H7 (cell line): ENCODE measurements at places on chromosomes 1 and 21. TPM values are rescaled to one million over a fixed set of nuclear protein-coding genes. Genes with fewer than 3 reads are reported as not detected.

DNA sequence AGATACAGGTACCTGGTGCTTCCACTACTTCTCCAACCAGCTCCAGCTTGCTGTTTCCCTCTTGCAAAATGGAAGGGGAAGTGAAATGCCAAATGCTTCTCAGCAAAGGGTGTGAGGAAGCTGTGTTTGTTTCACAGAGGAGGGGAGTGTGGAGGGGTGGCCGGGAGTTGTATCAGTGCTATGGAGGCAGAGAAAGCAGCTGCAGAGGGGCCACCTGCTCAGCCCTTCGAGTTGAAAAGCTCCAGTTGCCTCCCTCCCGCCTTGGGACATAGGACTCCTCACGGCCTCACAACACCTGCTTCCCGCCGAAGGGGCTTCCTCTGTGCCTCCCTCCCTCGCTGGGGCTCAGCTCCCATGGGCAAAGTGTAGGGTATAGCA is 12.1 kb upstream of the LINGO4 start:
- no peak for DNase-seq

DNA sequence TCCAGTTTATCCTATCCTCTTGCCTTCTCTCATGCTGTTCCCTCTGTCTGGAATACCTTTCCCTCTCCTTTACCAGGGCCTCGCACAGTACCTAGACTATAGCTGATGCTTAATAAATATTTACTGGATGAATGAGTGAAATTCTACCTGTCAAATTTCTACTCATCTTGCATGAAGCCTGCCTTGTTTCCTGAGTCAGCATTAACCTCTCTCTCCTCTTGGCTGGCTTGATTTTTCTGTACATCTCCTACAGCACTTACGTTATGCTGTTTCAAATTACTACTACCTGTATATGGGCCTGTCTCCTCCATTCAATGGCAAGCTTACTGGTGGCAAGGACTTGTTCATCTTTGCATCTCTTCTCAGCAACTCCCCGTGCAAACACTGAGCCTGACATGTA is 130.8 kb downstream of the CAPN8 start:
- no peak for DNase-seq

Gene RNU1-3
- under 0.01 TPM in 2 replicates for total RNA-seq

Gene EDN2
- 0.55 and 0.81 TPM in 2 replicates for total RNA-seq

DNA sequence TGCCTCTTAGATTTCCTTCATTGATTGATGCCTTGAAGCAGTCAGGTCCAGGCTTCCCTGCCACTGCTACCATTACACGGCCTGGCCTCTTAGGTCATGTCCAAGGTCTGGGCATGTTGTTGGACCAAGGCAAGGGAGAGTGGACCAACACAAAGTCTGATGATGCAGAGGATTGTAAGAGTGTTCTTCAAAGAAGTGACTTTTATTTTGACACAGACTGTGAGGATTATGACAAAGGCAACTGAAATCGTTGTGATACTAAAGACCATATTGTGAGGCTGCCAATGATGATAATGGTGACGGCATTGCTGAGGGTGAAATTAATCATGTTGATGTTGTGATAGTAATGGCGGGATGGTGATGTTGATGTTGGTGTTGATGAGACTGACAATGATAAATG is 149.5 kb downstream of the GRIK3 start:
- no peak for DNase-seq

Gene USH2A
- 0.37 and 0.80 TPM in 2 replicates for total RNA-seq

Gene RPTN
- not detected in 2 replicates for total RNA-seq

- DNase-seq: no peak
Observed at GRCh38 chr1:206709322-206709721, 24.6 kb downstream of the MAPKAPK2 start.

DNA sequence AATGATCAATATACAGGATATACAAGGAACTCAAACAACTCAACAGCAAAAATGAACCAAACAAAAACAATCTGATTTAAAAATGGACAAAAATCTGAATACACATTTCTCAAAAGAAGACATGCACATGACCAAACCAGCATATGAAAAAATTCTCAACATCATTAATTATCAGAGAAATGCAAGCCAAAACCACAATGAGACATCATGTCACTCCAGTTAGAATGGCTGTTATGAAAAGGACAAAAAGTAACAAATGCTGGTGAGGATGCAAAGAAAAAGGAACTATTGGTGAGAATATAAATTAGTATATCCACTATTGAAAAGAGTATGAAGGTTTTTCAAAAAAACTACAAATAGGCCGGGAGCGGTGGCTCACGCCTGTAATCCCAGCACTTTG is 42.0 kb downstream of the FCRL3 start:
- no peak for DNase-seq

Gene KDF1
- 14.4 and 14.6 TPM in 2 replicates for total RNA-seq

DNA sequence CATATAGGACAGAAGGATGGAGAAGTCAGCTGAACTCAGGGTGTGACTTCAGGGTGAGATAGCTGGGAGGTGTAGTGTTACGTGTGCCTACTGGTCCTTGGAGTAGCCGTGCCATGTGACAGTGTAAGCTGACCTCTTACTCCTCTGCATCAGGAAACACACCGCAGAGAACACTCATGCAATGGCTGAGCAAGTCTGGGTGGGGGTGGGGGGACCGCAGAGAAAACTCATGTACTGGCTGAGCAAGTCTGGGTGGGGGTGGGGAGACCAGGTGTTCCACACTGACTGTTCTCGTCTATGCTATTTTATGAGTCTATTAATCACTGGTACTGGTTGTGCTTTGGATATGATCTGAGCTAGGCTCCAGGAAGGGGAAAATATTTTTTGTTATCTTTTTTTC is 233.1 kb downstream of the PAPPA2 start:
- DNase-seq: peak; percentile 8

DNA sequence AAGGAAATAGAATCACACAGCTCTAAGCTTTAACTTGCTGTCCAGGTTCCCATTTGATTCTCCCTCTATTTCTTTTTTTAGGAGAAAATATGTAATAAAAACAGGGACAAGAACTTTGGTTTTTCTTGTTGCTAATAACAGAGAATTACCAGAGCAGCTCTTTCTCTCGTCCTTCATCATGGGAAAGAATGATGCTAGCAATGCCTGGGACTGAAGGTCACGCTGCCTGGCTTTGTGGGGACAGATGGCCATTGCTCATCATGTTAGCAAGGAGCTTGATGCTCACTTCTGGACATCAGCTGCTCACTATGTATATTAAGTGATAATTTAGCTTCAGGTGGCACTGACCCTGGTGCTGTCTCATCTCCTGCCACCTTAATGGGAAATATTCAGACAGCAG is 77.3 kb upstream of the AKT3 start:
- no peak for DNase-seq

Gene KLF17
- not detected in 2 replicates for total RNA-seq

DNA sequence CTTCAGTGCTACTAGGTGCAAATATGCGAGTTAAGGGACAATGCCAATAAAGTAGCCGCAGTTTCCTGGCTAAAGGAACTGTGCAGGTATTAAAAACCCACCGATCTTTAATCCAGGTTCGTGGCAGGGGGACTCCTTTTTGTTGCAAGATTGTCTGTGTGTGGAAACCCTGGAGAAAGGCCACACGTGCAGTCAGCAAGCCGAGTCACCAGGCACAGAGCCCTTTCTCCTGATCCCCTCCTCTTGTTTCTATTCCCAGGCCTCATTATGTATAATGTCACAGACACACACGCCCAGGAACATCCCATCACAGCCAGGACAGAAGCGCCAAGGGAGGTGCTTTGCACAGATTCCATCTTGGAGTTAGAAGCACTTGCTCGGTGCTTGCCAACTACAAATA is 528.9 kb downstream of the KIF26B start:
- peak; percentile 16 for DNase-seq

DNA sequence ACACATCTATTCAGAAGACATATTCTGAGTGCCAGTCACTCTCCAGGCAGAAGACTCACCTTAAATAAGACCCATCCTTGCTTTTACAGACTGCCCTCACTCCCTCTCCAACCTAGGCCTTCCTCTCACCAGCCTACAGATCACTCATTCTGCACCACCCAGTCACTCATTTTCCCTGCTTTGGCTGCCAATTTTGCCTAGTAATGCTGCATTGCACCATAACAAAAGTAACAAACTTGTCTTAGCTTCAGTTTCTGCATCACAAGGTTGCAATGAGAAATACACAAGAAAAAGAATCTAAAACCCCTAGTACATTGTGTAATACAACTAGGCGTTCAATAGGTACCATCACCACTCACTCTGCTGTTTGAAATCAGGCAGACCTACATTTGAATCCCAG is 292.4 kb downstream of the PLPP3 start:
- no peak for DNase-seq

GRCh38 chr1:231786126-231786525 is 159.5 kb downstream of the DISC1 start:
- DNase-seq: no peak

Gene LCE1A
- total RNA-seq: not detected in 2 replicates

DNA sequence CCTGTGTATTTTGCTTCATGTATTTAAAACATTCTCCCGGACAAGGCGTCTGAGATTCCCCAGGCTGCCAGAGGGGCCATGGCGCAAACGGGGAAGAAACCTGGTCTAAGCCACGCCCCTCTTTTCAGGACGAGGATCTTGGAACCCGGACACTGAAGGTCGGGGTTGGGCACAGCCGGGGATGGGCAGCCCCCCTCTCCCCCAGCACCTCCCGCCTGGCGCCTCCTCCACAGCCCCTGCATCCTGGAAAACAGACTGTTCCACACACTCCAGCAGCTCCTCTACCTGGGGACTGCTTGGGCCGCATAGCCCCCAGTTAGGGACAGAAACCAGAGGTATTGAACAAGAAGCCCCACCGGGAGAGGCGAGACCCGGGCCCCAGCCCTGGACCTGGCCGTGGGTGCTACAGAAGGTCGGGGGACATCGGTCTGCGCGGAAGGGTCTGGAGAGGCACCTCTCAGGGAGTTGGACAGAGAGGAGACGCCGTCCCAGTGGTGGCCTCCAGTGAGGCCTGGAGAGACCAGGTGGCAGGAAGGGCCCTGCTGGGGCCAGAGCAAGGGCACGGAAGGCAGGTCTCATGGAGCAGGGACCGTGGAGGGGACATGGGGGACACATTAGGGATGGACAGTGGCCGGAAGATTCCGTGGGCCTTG is 5.4 kb downstream of the TP73 start:
- DNase-seq: peak; percentile 63

Gene OR2T29
- not detected in 2 replicates for total RNA-seq
